Fibroblast of skin of abdomen (primary cell): ENCODE measurements at places on chromosomes 6 and 20.
A peak's percentile ranks its signal among the peaks of the same experiment; 100 is the strongest.

DNA sequence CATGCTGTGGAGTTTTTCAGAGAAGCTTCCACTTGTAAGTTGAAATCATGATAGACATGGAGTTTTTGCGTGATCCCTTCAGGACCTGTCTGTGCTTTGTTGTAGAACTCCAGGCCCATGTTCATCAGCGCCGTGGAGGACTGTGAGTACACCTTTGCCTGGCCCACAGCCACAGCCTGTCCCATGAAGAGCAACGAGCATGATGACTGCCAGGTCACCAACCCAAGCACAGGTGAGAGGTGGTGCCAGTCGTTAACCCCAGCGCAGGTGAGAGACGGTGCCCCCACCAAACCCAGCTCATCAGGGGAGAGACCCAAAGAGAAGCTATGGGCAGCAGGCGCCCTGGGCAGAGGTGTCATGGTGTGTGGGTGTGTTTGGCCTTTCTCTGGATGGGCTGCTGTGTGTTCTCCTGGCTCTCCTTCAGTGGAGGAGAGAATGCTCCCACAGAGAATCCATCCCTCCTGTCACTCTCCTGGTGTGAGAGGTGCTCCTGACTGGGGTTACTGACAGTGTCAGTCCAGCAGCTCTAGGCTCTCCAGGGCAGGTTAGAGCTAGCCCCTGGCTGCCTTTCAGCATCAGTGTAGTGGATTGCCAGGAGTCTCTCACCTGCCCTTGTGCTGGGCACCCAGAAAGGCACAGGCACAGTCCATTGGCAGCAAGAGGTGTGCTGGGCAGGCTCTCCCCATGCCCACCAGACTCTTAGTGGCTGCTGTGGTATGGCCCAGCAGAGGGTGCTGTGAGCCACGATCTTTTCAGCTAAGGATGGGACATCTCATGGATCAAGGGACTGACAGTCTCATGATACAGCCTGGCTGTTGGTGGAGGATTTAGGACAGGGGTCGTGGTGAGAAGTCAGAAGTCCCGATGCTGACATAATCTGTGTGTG lies 49.6 kb upstream of the SLC22A1 start:
- DNase-seq = no peak

DNA sequence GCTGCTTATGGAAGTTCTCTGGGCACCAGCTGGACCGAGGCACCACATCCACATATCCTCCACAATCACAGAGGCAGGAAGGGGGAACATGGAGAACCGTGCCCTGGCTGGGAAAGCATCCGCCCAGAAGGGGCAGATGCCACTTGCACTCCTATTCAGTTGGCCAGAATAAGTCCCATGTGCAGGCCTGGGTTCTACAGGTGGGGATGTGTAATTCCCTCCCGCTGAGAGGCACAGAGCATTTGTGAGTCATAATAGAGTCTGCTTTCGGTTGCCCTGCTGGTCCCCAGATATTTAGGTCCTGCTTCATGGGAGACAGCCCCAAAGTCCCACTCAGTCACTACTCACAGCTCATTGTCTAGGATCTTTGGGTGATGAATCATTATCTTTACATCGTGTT lies 104.0 kb downstream of the PHACTR3 start:
- no peak for DNase-seq

DNA sequence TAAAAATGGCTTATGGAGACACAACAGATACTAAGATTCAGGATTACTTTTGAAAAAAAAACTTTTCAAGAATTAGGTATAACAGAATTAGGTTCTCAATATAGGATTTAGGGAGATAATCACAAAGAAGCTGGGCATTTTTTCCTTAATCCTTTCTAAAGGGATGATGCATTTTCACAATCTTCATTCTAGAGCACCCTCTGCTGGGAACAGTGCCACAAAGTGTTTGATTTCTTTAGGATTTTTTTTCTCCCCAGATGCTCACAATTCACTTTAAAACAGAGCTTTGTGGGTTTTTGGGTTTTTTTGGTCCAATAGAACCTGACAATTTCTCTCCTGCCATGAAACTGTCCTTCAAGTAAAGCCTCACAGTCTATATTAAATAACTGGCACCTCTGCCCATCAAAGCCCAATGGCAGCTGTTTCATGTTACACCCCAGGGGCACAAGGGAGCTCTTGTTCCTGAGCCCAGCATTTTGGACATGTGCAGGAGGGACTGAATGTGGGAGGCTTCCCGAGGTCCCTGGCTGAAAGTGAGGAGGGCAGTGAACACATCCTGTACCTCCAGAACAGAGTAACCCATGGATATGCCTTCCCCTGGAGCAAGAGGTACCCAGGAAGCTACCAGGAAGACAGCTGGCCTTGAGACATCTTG lies 39.7 kb downstream of the PREP start:
- peak; percentile 55 for DNase-seq

- DNase-seq = peak; percentile 12
Measured at GRCh38 chr6:65289491-65289890, 417.5 kb downstream of the EYS start.

GRCh38 chr6:150266309-150266708 lies 102.5 kb upstream of the IYD start:
- no peak for DNase-seq

DNA sequence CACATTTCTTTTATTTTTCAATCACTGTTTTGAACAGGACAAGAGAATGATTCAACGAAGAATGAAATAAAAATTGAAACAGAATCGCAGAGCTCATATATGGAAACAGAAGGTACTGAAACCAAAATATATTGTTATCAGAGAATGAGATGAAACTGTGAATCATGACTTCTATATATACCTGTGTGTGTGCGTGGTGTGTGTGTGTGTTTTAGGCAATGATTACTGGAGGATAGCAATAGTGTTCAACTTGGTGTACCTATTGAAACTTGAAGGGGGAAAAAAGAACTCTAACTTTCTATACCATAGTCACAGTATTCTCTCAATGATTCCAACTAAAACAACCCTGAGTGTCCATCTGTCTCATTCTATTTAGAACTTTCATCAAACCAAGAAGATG lies 586.6 kb downstream of the KIF16B start:
- no peak for DNase-seq

- DNase-seq = no peak
Measured at GRCh38 chr6:127832381-127832780, 68.5 kb downstream of the THEMIS start.

DNA sequence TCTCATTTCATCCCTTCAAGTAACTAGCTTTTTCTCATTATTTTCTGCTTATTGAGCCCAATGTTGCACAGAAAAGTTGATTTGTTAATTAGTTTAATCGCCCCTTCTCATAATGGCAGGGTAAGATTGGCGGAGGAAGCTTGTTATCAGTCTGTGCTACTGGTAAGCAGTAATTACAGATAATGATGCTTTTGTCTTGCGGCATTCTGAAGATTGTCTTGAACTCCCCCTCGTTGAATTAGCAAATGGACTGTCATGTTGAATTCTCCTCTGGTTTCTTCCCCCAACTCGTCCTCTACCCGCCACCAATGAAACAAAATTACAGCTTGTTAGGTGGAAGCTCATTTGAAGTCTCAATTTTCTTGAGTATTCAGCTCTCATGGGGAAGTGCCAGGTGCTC lies 39.4 kb downstream of the PRDM13 start:
- no peak for DNase-seq

- DNase-seq = no peak
Measured at GRCh38 chr20:20446425-20447015, 78.6 kb downstream of the INSM1 start.

- DNase-seq = peak; percentile 35
Measured at GRCh38 chr20:5843054-5843592, 92.9 kb downstream of the SHLD1 start.

GRCh38 chr6:169289619-169290339 lies 36.1 kb upstream of the THBS2 start:
- peak; percentile 78 for DNase-seq

GRCh38 chr20:1994627-1995026 lies 769 bp upstream of the PDYN start:
- DNase-seq = no peak

DNA sequence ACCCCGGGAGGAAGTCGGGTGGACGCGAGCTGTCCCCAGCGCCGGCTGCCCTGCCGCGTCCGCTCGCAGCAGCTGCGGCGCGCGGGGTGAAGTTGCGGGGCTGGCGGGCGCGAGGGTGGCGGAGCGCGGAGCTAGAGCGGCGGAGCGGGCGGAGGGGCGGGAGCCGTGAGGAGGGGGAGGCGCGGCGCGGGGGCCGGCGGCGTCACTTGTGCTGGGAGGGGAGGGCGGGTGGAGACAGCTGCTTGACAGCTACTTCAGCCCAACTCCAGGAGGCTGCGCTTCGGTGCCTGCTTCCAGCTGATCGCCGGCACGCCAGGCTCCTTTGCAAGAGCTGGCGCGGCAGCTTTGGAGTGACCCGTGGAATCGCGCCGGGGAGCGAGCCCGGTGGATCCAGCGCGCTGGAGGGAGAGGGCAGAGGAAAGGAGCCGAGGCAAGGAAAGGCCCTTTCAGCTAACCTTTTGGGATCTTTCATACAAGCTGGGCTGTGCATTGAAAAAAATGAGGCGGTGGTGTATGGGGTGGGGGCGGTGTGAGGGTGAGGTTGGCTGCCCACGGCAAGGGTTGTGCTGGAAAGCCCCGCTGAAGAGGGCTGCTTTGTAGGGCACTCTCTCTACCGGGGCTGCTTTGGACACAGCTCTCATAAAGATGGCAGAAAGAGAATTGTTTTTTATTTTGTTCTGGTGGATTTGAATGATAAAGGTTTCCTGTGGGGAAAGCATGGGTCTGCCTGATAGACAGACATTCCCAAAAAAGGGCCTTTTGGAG lies 24.6 kb downstream of the RIPOR2 start:
- DNase-seq = peak; percentile 45

- DNase-seq = peak; percentile 27
Measured at GRCh38 chr6:162157167-162157870, 570.2 kb downstream of the PRKN start.

GRCh38 chr20:35643045-35643444 lies 21.7 kb downstream of the CPNE1 start:
- DNase-seq = no peak

GRCh38 chr6:111713811-111714210 lies 108.1 kb upstream of the TRAF3IP2 start:
- DNase-seq = no peak

- peak; percentile 73 for DNase-seq
Measured at GRCh38 chr6:46044881-46045617, 29.4 kb upstream of the CLIC5 start.

- no peak for DNase-seq
Measured at GRCh38 chr6:111824608-111825337, 48.5 kb downstream of the FYN start.
